ENCODE measurements at places on chromosomes 2 and 18.

- DNase-seq, result no peak
Observed at GRCh38 chr18:61972389-61973264, 79.8 kb upstream of the RNF152 start.

- no peak for DNase-seq
Observed at GRCh38 chr18:7470101-7470500, 97.0 kb upstream of the PTPRM start.

GRCh38 chr2:37394263-37394662, 49.8 kb downstream of the QPCT start:
- no peak for DNase-seq

DNA sequence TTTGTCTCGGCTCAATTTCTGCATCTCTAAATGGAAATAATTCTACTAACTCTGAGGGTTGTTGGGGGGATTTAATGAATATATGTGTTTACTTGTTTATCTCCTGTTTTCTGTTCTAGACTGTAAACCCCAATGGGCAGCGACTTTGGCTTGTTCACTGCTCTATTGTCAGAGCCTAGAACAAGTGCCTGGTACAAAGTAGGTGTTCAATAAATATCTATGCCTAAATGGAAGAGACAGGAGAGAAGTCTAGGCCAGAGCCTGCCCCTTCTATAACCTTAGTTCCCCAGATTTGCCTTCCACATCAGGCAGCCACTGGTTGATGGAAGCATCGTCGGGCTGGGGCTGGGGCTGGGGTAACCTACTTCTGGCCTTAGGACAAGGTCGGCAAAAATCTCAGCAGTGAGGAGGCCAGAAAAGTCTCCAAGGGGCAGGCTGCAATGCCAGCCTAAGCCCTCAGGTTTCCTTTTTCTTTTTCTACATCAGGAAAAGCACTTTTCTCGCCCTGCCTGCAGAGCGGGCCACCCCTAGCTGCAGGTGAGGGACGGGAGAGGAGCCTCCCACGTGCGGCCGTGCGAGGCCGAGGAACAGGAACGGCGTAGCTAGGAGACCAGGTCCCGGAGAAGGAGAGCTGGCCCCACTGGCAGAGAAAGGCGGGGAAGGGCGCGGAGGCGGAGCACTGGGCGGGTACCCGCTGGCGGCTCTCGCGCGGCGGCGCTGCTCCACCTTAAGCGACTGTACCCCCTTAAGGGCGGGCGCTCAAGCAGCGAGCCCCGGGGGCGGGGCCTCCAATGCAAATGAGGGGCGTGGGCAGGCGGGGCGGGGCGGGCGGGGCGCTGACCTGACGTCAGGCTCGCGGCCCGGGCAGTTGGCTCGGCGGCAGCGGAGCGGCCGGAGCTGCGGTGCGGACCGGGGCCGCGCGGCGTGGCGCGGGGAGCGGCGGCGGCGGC, at the start of gene CNNM4:
Gene CNNM4, plus strand, starts transcription at position 867 of the 950 bp plus-strand sequence. CDS start 98 bp downstream, outside the sequence.
- DNase-seq, result peak; percentile 93

DNA sequence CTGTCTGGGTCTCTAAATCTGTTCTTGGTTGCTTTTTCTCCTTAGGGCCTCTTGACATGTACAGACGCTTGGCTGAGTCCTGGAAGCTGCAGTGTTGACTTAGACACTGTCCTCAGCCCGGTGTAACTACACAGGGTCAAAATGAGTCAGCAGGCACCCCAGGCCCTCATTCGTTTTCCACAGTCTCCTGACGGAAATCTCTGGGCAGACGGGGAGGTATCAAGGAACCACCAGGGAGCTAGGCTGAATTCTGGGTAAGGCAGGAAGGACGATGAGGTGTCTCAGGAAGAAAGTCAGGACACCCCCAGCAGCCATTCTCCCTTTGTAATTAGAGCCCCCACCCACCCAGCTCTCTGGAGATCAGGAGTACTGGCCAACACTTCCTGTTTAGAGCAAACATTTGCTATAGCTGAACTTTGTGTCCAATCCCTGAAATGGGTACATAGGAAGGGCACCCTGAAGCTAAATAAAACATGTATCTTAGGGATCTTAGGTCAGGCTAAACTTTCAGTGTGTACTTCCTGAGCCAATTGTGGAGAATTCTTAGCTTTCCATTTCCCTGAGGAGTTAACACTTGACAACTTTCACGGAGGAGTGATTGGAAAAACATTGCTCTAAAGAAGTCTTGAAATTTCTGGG, 23.9 kb upstream of the EPAS1 start:
- no peak for DNase-seq

- DNase-seq, result no peak
Observed at GRCh38 chr2:20377741-20378140, 27.1 kb upstream of the PUM2 start.

- DNase-seq, result no peak
Observed at GRCh38 chr2:71275939-71276310, 49.0 kb upstream of the PAIP2B start.

GRCh38 chr18:59057969-59058368, 81.7 kb upstream of the SEC11C start:
- no peak for DNase-seq

- DNase-seq, result peak; percentile 56
Observed at GRCh38 chr2:120539937-120540718, 194.2 kb downstream of the INHBB start.

DNA sequence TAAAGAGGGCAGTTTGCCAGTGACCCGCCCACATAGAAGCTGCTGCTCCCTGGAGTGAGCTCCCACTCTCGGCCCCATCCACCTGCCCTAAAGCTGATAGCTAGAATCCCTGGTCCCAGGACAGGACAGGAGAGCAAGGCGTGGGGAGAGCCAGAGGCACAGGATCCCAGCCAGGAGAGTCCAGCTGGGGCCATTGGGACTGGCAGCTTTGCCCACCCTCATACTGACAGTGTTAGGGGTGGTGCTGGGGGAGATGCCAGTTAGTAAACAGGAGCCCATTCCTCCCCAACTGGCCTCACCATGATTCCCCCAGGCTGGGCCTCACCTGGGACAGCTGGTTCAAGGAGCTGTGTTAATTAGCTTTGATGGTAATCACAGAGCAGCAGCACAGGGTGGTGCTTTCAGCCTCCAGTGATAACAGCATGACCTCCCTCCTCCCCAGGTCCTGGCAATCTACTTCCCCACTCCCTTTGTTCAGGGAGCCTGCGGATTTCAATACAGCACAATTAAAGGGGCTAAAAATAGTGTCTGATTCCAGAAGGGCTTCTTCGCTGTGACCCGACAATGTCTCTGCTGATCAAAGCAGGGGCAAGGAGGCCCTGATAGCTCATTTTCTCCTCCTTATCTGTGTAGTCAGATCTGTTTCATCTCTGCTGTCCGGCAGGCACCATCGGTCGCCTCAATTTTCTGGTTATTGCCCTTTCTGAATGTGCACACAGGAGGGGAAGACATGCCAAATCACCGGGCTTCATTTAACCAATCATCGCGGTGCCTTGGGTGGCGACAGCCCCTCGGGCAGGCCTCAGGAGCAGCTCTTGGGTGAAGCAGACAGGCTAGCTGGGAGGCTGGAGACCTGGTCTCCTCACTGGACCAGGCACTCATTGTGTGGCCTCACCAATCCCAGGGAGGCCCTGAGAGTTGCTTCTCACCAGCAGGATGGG, 119.9 kb upstream of the TEX51 start:
- DNase-seq, result no peak

- DNase-seq, result peak; percentile 93
Observed at GRCh38 chr2:190469771-190470170, 61.6 kb downstream of the MFSD6 start.

DNA sequence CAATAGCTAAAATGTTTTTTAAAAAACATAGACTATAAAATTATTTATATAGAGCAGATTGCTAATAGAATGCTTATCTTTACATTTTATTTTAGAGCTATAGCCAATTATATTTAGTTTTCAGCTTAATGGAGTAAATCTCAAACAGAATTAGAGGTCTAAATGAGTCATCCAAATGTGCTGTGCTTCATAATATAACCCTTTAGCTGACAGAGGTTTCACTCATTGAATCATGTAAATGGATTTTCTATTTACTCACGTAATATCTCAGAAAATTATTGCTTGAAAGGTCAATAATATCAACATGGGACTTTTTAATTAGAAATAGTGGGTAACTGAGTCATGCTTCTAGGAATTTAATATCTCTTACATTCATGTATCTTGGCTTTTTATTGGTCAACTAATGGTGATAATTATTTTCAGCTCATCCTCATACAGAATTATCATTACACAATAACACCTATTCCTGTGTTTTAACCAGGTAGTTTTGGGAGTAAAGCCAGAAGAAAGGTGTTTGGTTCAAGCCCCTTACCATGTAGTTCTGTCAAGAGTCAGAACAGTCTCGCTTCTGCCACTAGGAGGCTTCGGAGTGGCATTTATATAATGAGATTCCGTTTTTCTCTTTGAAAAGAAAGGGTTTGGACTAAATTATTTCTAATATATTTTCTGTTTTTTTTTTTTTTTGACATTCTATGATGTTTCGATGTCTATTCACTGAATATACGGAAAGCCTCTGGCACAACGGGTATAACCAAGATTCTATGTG, 217.6 kb downstream of the CDH7 start:
- no peak for DNase-seq

GRCh38 chr18:21444465-21445212, 155.9 kb downstream of the ESCO1 start:
- peak; percentile 8 for DNase-seq

DNA sequence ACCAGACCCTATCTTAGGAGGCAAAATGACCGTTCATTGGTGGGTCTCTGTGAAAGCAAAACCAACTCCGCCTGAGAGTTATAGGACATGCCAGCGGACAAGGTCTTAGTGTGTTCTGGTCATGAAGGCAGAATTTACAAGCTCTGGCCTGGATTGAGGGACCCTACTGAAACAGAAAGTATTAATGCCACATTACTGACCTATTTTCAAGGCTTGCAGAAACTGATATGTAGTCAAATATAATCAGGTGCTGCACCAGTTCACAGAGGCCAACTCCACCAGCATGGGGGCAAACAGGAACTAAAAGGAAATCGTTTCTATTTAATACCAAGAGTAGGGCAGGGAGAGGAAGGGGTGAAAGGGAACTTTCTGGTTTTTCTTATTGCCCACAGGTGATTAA, 19.7 kb downstream of the TYMS start:
- DNase-seq, result no peak

DNA sequence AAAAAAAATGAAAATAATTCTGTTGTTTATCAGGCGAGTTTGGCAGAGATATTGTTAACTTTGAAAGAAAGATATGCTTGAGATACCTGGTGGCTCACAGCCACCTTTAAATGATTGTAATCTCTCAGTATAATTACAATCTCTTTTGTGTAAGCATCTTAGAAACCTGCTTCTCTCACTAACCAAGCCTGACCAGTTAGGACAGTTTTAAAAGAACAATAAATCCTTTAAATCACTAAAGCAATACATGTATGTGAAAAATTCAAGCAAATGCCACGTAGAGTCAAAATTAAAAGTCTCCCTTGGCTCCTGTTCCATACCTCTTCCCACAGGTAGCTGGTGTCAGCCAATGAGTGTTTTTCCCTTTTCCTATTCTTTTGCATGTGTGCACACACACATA, 15.7 kb upstream of the SGPP2 start:
- no peak for DNase-seq

DNA sequence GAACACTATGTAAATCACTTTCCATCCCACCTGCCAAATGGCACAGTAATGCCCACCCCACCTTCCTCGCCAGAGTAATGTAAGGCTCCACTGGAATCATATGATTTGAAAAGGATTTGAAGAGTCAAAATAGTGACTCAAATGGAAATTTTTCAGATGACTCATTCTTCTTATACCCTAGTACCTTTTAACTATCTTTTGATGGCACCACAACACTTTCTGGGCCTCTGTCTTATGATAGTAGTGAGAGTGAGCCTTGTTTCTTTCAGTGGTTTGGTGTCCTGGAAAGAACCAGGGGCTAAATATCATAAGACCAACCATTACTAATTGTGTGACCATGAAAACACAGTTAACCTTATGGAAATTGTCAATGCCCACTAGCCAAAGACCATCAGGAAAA, 235.4 kb upstream of the SLC14A2 start:
- DNase-seq, result no peak

- DNase-seq, result no peak
Observed at GRCh38 chr18:35513181-35513936, 15.6 kb upstream of the INO80C start.

DNA sequence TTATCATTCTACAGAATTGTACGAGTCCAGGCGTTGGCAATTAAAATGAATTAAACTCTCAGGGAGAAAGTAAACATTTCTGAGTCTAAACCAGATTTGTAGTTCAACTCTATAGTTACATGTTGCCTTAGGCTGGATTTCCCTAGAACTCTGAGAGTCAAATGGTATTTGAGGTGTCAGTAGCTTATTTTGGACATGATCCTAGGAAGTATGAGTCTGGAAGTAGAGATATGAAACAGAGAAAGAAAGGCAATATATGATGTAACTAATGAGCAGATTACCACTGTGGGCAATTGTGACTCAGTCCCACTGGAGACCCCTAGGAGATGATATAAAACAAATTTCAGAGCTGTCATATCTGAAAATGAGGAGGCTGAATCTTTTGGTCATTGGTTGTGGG, 199.1 kb upstream of the UBE2E3 start:
- no peak for DNase-seq

- DNase-seq, result no peak
Observed at GRCh38 chr18:8735274-8735673, 29.9 kb downstream of the MTCL1 start.

DNA sequence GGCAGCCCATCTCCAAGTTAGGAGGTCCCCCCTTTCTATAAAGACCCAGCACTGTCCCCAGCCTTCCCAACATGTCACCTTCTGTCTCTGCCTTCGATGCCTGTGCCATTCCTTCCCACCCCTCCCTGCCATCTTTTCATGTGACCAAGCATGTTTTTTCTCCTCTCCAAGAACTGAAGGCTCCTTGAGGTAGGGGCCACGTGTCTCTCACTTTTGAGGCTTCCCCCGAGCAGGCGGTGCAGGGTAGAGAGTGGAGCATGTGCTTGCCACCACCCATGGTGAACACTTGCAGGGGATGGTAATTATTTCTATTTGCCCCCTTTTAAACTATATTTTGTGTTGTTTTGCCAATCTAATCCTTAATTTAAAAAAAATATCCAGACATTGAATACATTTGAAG, 168.4 kb downstream of the ACKR3 start:
- DNase-seq, result no peak

- no peak for DNase-seq
Observed at GRCh38 chr18:10965119-10965518, 184.2 kb downstream of the PIEZO2 start.

DNA sequence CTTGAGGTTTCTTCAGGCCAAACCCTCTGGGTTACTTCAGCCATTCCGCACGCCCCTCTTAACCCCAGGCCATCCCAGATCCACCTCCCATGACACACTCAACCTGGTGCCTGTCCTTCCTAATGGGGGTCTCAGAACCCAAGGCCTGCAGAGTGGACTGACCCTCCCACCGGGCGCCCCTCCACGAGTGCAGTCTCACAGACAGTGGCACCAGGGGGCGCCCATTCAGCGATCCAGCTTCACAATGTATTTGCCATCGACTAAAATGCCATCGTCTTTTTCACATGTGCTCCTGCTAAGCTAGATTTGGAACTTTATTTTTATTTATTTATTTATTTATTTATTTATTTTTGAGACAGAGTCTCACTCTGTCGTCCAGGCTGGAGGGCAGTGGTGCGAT, 38.5 kb downstream of the INPP5D start:
- DNase-seq, result no peak

DNA sequence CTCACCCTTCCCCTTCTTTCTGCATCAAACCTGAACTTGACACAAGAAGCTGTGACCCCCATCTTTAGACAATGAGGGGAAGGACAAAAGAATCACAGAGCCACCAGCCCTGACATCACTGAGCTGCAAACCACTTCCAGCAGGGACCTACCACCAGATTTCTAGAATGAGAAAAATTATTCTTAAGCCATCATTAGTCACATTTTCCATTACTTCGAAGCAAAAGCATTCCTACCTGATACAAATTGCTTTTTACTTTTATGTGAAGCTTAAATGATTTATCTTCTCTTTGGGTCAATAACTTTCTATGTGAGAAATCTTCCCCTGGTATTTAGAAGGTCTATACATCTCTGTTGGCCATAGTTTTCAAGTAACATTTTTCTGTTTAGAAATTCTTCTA, 134.8 kb downstream of the TCF4 start:
- no peak for DNase-seq

Measured in NCI-H1436 (cell line).